Choroid plexus epithelial cell (primary cell): ENCODE measurements at places on chromosomes 6 and 20.

- no peak for DNase-seq
Observed at GRCh38 chr20:46356195-46357029, 48.1 kb upstream of the CDH22 start.

DNA sequence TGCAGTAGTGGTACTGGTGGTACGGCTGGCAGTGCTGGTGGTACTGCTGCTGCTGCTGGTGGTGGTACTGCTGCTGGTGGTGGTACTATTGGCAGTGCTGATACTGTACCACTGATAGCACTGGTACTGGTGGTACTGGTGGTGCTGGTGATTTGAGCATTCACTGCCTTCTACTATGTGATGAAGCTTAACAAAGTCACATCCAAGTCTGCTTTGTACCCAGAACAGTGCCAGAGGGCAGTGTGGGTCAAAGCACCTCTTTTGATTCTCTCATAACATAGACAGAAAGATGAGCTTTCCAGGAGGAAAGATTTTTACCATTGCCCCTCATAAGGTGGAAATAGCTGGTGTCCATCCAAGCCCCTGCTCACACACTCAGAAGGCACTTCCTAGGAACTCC is 48.7 kb downstream of the ANKRD6 start:
- no peak for DNase-seq

DNA sequence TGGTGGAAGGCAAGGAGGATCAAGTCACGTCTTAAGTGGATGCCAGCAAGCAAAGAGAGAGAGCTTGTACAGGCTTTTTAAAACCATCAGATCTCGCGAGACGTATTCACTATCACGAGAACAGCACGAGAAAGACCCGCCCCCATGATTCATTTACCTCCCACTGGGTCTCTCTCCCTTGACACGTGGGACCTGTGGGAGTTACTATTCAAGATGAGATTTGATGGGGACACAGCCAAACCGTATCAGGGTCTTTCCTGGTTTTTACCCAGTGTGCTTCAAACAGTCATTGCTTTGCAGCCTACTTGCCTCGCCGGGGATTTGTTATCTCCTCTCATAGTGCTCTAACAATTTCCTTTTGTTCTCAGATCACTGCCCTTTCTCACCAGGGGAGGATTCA is 108.2 kb downstream of the UST start:
- DNase-seq: no peak

- DNase-seq: no peak
Observed at GRCh38 chr6:144160431-144161005, 10.2 kb downstream of the STX11 start.

GRCh38 chr20:33501000-33501399 is 11.1 kb downstream of the CBFA2T2 start:
- no peak for DNase-seq

- no peak for DNase-seq
Observed at GRCh38 chr20:17626217-17627007, 55.6 kb downstream of the RRBP1 start.
